ENCODE measurements at places on chromosomes 4 and X. TPM values are rescaled to one million over a fixed set of nuclear protein-coding genes. Genes with fewer than 3 reads are reported as not detected.

GRCh38 chr4:175309041-175309440 lies 390.9 kb downstream of the ADAM29 start:
- DNase-seq: no peak

DNA sequence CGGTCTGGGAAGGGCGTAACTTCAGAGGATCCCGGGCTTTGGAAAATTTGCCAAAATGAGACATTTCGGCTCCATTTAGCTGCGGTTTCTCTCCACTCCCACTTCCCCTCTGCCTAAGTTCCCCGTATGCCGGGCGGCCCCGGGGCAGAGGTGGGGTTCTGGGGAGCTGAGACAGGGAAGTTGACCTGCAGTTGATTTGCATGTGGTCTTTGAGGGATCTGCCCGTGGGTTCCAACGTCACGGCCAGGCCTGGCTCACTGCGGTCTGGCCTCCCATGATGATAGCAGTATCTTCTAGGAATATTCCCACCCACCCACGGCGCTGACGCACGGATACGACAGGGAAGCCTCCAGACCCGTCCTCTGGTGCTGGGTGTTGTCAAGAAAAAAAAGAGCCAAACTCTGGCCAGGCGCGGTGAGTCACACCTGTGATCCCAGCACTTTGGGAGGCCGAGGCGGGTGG lies 27.3 kb upstream of the CRLF2 start:
- DNase-seq: peak; percentile 89

- DNase-seq: no peak
Measured at GRCh38 chr4:30847167-30847566, 127.0 kb downstream of the PCDH7 start.

GRCh38 chrX:150007356-150007755 lies 69.1 kb upstream of the EOLA2 start:
- DNase-seq: no peak

CSN1S1 gene
- total RNA-seq: not detected

OTC gene
- 0.69 TPM for total RNA-seq
